ENCODE measurements at places on chromosomes 12 and 14.

- DNase-seq = no peak
Observed at GRCh38 chr12:29945904-29946303, 162.2 kb upstream of the TMTC1 start.

DNA sequence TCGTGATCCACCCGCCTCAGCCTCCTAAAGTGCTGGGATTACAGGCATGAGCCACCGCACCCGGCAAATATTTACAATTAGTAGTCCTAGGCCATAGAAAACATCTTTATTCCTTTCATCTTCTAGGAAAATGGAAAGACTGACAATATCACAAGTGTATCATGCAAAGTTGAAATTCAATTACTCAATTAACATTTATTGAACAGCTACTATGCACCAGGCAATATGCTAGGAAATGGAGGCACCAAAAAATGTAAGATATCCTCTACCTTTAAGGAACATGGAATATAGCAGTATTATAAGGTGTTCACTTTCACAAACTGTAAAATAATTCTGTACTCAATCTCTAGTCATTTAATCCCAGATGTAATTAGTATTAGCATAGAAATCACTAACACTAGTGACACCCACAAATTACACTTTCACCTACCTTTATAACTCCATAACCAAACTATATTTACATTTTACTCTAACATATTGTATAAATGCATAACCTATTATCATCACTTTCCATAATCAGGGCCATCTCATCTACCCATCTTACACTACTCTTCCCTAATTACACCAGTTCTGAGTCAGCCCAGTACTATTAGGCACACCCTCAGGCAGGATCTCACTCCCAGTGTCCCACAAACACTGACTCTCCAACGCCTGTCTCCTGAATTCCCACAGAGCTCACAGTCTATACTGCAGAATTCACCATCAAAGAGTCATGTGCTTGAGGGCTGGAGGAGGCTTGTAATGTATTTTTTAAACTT, 10.4 kb downstream of the CORO1C start:
- DNase-seq = no peak

DNA sequence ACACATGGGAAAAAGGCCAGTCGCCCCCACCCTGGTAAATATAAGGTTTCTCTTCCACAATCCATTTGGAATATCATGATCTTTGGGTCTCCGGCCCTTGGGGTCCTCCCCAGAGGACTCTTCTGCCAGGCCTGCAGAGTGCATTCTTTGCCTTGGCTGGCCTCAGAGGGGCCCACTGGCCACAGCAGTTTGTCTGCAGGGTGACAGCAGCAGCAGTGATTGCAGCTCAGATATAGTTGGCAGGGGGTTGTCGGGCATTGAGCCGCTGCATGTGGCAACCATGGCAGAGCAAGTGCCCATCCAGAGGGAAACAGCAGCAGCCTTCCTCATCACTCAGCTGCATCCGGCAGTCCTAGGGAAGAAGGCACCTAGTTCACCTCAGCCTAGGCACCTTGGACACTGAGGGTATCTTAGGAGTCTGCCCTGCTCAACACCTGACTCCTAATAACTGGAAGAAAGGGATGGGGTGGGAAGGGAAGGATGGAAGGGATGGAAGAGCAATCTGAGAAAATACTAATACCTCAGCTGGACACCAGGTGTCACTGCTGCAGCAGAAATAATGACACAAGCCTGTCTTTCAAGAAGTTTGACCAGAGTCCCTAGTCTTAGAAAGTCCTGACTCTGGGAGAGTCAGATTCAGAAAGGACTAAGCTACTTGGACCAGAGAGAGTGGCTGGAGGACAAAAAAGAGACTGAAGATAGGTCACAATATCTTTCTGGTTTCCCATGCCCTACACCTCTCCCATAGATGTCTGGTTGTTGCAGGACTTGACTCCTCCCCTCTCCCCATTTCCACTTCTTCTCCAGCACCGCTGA, 8.9 kb downstream of the AJUBA start:
- peak; percentile 58 for DNase-seq

DNA sequence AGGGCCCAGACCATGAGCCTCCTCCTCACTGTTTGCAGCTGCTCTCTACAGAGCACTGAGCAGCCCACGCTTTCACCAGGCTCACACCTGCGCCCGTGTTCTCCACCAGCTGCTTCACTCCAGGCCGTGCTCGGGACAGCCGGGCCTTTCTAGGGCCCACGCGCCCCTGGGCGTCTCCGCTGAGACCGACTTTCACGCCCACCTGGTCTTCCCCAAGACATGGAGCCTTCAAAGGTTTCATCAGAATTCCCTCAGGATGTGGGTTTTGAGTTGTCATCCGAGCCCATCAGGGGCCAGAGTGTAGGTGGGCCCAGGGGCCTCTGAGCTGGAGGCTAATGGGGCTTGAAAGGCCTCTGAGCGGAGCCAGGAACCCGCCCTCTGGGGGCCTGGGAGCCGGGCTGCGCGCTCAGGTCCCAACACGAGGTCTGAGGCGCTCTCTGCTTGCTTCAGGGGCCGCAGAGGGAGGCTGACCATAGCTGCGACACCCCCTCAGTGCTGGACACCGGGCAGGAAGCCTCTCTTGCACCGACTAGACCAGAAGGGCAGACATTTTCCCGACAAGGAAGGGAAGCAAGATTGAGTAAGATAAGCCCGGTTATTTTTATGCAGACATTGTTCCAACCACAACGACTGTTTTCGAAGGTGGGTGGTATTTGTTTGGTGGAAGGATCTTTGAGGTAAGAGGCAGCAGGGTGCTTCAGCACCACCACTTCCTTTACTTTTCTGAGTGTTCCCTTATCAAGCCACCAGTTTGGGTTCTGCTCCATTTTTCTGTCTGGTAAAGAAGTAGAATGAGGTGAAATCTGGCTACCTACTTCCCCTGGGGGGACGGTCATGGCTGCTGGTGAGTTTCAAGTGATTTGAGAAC, 125.0 kb upstream of the FUT8 start:
- no peak for DNase-seq

DNA sequence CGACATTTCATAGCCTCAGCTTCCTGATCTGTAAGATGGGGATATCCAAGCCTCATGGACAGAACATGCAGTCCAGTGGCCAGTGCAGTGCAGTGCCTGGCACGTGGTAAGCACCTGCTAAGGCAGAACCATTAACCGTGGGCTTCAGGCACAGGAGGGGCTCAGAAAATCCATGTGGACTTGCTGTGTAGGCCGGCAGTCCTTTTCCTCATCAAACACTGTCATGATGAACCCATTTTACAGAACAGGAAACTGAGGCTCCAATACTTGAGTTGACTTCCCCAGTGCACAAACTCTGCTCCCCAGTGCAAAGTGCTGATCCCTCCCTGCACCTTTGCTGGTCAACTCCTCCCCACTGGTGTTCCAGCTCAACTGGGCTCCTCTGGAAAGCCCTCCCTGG, 18.0 kb downstream of the TRPV4 start:
- no peak for DNase-seq

GRCh38 chr12:46354111-46354801, 18.3 kb downstream of the SLC38A2 start:
- no peak for DNase-seq

- DNase-seq = no peak
Observed at GRCh38 chr12:5403411-5403810, 28.5 kb upstream of the NTF3 start.

GRCh38 chr14:95130549-95130948, 26.8 kb downstream of the DICER1 start:
- DNase-seq = no peak

DNA sequence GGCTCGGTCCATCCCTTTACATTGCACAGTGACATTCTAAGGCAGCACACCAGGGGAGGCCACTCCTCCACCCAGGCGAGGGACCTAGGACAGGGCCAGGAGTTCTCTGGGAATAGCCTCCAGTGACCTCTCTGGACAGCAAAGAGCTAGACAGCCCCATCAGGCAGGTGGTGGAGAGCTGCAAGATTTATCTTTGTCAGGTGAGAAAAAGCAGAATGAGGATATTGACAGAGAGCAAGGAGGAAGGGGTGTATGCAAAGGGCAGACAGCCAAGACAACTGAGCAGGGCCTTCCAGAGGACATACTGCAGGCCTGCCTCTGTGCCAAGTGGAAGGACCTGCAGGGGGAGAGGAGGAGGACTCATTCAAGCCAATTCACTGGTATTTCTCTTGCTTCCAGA, 112.4 kb upstream of the MAX start:
- DNase-seq = no peak

Data from astrocyte of the cerebellum (primary cell).